Right lobe of liver (tissue), 6 donors: ENCODE measurements at places on chromosomes 3 and 15. TPM values are rescaled to one million over a fixed set of nuclear protein-coding genes. Genes with fewer than 3 reads are reported as not detected.

The EPHB3 gene
- 0.51 TPM for total RNA-seq

- no peak for DNase-seq
Observed at GRCh38 chr15:43789409-43789808, 2.7 kb upstream of the SERF2 start.

The PAK6 gene
- total RNA-seq = 0.19 TPM

DNA sequence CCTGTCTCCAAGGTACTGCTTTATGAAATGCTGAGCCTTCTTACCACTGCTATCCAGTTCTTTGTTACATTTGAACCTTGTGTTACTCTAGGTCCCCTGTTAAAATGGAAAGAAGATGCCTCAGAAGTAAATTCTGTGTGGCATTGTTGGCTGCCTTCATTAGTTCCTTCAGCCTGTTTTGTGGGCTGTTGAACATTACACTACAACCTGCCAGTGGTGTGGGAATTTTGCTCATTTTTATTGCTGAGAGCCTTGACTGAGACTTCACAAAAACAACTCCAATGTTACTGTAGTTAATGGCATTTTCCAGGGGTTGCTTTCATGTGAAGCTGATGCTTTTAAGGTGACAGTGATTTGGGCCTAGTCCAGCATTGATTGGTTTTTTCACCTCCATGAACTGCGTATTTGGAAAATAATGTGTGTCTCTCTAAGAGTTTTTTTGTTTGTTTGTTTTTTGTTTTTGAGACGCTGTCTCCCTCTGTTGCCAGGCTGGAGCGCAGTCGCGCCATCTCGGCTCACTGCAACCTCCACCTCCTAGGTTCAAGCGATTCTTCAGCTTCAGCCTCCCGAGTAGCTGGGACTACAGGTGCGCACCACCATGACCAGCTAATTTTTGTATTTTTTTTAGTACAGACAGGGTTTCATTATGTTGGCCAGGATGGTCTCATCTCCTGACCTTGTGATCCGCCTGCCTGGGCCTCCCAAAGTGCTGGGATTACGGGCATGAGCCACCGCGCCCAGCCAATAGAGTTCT lies 4.3 kb downstream of the MAPK6 start:
- no peak for DNase-seq

- no peak for DNase-seq
Observed at GRCh38 chr15:80787316-80787715, 8.1 kb downstream of the CEMIP start.

DNA sequence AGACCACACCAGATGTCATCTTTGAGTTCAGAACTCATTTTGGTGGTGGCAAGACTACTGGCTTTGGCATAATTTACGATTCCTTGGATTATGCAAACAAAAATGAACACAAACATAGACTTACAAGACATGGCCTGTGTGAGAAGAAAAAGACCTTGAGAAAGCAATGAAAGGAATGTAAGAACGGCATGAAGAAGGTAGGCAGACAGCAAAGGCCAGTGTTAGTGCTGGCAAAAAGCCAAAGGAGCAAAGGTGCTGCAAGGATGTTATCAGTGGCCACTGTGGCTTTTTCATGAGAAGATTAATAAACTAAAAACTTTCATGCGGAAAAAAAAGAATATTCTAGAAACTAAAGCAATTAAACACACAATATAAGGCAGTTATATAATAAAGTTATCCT lies 21.9 kb downstream of the AAGAB start:
- DNase-seq = no peak

DNA sequence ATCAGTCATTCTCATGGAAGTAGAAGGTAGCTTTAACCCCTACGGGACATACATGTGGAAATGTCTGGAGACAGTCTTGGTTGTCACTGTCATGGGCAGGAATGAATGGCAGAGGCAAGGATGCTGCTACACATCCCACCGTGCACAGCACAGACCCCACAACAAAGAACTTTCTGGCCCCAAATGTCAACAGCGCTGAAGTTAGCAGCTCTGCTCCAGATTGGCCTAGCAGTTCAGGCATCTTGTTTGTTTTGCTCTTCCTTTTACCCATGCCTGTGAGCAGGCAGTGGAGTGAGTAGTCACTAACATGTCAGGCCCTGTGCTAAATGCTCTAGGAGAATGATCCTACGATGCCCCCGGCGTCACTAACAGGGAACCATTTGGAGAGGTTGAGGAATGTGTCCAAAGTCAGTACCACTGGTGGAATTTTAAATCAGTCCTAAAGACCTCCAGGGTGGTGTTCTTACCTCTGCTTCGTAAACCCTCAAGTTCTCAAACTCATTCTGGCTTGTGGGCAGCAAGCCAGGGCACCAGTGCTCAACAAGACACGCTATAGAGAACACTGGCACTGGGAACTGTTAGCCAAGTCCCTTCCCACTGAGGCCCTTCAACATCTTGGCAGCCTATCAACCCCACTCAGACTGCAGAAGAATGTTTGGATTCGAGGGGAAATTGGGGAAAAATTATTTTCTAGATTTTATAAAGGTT lies 142.2 kb downstream of the FOXP1 start:
- DNase-seq = no peak

DNA sequence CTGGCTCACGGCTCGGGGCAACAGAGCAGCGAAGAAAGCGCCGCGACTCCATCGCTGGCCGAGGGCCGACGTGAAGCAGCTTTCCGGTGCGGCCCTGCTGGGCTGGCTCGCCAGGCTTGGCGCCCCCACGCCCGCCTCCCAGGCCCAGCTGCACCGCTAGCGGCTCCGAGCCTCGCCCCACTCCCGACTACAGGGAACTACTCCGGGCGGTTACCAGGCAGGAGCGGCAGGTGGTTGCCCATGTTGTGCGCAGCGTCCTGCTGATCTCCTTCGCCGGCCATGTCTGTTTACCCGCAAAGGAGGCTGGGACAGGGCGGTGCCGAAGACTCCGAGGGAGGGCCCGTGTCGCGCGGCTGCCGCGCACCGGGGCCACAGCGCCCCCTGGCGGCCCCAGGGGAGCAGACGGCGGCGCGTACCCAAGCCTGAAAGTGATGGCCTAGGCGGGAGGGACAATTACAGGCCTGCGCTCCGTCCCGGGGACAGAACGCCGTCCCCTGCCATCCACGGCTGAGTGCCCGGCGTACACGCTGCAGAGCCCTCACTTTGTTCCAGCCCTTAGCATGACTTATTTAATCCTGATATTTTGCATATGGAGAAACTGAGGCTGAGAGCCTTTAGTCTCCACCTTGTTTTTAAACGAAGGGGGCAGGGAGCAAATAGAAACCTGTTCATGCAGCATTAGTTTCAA lies at the start of gene CRBN:
Gene CRBN, minus strand, starts transcription at position 285 of the 688 bp plus-strand sequence. Its CDS starts 4 bp downstream, at position 281.
- peak; percentile 93 for DNase-seq

The DAZL gene
- total RNA-seq = not detected

DNA sequence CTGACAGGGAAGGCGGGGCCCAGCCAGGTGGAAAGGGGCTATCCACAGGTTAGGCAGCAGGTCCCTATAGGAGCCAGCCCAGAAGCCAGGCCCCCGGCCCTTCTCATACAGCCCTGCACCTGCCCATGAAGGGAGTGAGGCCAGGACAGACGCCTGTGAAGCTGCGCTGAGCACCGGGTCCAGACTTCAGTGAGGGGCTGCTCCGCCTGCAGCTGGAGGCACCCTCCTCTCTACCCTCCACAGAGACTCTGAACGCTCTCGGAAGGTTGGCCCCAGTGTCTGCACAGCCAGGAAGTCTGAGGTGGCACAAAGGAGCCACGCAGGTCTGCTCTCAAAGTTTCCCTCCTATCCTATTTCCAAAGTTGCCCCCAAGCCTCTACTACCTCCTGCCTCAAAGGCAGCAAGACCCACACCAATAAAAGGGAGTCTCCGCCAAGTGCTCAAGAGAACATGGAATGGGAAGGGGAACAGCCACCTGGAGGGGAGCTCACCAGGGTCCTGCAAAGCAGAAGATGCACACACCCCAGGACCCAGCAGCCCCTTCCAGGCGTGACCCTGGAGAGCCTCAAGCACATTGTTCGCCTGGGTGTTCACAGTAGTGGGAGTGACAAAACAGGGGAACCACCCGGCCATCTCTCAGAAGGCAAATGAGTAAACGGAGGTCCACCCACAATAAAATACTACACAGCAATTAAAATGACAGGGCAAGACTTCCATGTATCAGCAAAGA lies 19.5 kb downstream of the XXYLT1 start:
- no peak for DNase-seq
